ENCODE measurements at places on chromosomes 3 and 15. TPM values are rescaled to one million over a fixed set of nuclear protein-coding genes. Genes with fewer than 3 reads are reported as not detected.

DNA sequence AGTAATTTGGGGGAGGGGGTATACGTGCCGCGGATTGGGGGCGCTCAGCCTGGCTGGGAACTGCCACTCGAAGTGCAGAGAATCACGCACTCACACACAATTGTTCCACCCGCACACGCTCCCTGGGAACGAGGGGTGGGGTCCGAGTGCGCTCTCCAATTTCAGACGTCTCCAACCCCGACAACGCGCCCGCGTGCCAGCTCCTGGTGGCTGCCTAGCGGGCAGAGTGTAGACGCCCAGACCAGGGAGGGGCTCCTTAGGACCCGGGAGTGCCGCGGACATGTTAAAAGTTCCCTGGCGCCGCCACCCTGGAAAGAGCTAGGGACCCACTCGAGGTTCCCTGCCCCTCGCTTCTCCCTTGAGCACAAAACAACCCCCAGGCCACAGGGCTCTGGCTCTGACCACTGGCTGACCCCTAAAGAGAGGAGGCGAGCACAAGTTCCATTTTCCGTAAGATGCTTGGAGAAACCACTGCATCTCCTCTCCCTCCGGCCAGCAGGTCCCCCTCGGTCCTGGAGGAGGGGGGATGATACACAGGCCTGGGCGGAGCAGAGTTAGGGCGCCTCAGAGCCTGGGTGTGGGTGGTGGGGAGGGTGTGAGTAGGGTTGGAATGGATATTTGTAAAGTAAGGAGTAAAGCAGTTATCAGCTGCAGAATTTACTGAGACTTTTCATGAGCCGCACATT is 894 bp upstream of the ANKRD63 start:
- DNase-seq = no peak
- peaks cover 33% of the 10 kb centered on the region for H3K27me3 ChIP-seq
- H3K27ac ChIP-seq = no peak overlapping the region

GRCh38 chr15:82530006-82530405 is 10.3 kb downstream of the RPS17 start:
- no peaks in the 10 kb centered on the region for H3K4me1 ChIP-seq
- peaks cover 10% of the 10 kb centered on the region for H3K36me3 ChIP-seq
- no peak overlapping the region for H3K27ac ChIP-seq
- no peak for DNase-seq
- H3K27me3 ChIP-seq = no peaks in the 10 kb centered on the region

DNA sequence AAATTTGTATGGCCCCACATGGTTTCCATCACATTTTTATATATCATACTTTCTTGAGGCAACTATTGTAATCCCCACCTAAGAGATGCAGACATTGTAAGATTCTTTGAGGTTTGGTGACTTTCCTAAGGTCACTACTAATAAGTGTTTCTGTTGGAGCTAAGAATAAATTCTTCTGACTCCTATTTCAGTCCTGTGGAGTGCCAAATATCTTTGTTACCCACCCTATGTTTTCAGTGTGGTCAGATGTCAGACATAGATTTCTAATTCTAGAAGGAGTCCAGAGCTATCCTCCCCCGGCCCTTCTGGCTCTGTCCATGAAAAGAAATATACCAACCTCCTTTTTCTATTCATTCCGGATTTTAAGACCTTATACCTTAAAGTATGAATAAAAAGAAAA is 46.2 kb upstream of the FILIP1L start:
- H3K4me3 ChIP-seq = no peak overlapping the region
- no peaks in the 10 kb centered on the region for H3K27me3 ChIP-seq
- no peak overlapping the region for H3K27ac ChIP-seq
- no peaks in the 10 kb centered on the region for H3K4me1 ChIP-seq
- H3K36me3 ChIP-seq = no peaks in the 10 kb centered on the region

- H3K4me1 ChIP-seq = no peaks in the 10 kb centered on the region
- no peaks in the 10 kb centered on the region for H3K27me3 ChIP-seq
- H3K4me3 ChIP-seq = no peak overlapping the region
- H3K27ac ChIP-seq = no peak overlapping the region
- no peaks in the 10 kb centered on the region for H3K36me3 ChIP-seq
- no peak for DNase-seq
Measured at GRCh38 chr15:101609742-101610610, 42.2 kb downstream of the TM2D3 start.

DNA sequence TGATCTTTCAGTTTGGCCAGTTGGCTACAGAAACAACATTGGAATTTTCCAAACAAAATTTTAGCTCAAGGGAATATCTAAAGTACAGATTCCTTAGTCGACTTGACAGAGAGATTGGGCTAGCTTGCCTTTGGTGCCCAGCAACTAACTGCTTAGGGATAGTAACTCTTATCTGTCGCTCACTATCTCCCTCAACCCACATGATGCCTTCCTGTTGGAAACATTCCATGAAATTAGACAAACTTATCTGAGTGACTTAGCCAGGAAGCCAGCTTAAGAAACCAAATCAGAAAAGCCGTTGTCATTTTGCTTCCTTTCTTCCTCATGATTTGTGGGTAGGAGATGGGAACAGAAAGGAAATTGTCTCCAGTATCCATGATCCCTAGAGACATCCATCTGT is 791.2 kb downstream of the AGBL1 start:
- no peaks in the 10 kb centered on the region for H3K36me3 ChIP-seq
- no peak overlapping the region for H3K4me3 ChIP-seq
- H3K4me1 ChIP-seq = no peaks in the 10 kb centered on the region
- H3K27me3 ChIP-seq = no peaks in the 10 kb centered on the region

GRCh38 chr3:71681224-71681668 is 44.0 kb downstream of the EIF4E3 start:
- peak overlapping the region; percentile 30 for H3K27ac ChIP-seq
- H3K4me3 ChIP-seq = no peak overlapping the region
- H3K27me3 ChIP-seq = no peaks in the 10 kb centered on the region

DNA sequence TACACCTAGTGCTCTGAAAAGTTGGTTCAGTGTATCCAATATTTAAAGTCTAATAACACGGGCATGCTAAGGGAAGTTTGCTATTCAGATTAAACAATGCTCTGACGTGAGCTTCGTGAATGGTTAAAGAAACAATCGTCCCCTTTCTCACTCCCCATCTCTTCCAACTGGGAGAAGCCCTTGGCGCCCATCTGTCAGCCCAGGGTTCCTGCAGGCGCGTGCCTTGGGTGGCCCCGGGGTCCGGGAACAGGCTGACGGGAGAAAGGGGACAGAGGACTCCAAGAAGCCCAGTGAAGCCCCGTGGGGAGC is 413 bp downstream of the SEC22C start:
- H3K27ac ChIP-seq = peak overlapping the region; percentile 70
- no peak for DNase-seq
- peaks cover 6% of the 10 kb centered on the region for H3K36me3 ChIP-seq
- H3K4me3 ChIP-seq = peak overlapping the region; percentile 66
- H3K4me1 ChIP-seq = peaks cover 25% of the 10 kb centered on the region
- no peaks in the 10 kb centered on the region for H3K27me3 ChIP-seq

- H3K27ac ChIP-seq = peak overlapping the region; percentile 42
- no peaks in the 10 kb centered on the region for H3K36me3 ChIP-seq
- no peak overlapping the region for H3K4me3 ChIP-seq
- peak; percentile 84 for DNase-seq
Measured at GRCh38 chr15:82849556-82850512, 40.4 kb downstream of the WHAMM start.

DNA sequence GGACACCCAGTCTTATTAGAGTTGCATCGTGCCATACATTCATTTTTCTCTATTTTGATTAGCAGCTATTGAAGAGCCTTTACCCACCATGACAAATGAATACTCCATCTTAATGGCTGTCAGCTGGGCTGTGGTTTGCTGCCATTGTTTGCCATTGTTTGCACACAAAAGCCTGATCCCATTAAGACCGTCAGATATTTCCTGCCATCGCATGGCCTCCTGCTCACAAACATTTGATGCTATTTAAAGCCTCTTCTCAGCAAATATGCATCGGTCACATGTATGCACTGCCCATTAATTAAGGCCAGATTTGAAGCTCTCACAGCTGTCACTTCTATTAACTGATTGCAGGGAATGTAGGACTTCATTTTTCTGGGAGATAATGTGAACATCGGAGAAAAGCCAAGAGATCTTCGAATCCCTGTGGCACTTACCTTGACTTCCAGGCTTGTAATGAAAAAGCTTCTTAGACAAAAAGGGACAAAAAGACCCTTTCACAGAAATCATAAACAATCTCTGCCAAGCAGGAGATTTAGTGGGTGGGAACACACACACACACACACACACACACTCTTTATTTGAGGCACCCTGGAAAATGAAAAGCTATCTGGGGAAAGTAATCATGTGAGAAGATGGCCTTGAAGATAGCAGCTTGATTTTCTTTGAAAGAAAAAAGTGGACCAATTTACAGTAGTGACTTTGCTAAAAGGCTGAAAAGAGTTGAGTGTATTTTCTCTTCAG is 175.4 kb upstream of the NR2E3 start:
- no peak overlapping the region for H3K4me3 ChIP-seq
- peaks cover 2% of the 10 kb centered on the region for H3K27me3 ChIP-seq
- H3K36me3 ChIP-seq = no peaks in the 10 kb centered on the region
- H3K4me1 ChIP-seq = no peaks in the 10 kb centered on the region
- H3K27ac ChIP-seq = no peak overlapping the region

GABRR3 gene
- not detected for polyA plus RNA-seq
